ENCODE measurements at places on chromosomes 16 and 17.

DNA sequence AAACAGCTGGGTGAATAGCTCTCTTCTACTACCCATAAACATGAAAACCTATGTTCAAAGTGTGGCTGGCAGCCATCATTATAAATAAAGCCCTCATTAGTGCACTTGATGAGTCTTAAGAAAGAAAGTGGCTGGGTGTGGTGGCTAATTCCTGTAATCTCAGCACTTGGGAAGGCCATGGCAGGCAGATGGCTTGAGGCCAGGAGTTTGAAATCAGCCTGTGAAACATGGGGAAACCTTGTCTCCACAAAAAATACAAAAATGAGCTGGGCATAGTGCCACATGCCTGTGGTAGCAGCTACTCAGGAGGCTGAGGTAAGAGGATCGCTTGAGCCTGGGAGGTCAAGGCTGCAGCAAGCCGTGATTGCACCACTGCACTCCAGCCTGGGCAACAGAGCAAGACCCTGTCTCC lies 28.3 kb upstream of the APPBP2 start:
- DNase-seq, result no peak

GRCh38 chr16:12150600-12150999 lies 174.1 kb downstream of the SNX29 start:
- no peak for DNase-seq

GRCh38 chr17:385178-385835 lies 32.7 kb upstream of the RPH3AL start:
- DNase-seq, result peak; percentile 36

DNA sequence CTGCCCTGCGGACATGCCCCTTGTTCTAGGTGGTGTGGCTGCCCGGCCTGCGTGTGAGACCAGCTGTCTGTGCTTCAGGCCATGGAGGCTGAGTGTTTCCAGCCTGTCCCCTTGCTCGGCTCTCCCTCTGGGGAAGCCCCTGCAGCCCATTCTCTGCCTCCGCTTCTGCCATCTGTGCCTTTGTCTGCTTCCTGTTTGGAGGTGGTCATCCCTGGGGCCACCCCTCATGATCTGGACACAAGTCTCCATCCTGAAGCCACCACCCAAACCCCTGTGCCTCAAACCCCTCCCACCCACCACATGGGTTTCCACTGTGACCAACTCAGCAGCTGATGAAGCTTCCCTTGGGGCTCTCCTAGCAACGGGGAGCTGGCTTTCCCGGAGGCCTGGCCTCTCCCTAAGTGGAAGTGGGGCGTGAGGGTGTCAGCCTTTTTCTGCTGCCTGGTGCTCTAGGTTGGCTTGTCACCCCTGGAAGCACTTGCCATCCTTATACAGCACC lies 184.9 kb downstream of the SEC14L1 start:
- no peak for DNase-seq

DNA sequence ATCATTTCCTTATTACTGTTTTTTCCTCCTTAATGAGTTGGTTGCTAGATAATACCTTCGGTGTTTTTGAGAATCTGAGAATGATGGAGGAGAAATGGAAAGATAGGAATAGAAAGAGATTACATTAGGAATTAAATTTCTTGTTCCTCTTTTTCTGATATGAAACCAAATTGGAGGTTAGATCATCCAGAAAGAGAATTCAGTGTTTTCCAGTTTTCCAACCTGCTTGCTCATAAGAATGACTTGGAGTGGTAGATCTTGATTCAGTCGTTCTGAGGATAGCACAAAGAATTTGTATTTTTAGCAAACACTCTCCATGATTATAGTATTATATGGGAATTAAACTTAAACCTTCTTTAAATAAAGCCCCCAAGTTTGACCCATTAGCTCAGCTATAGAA lies 35.9 kb downstream of the PITPNC1 start:
- DNase-seq, result no peak

DNA sequence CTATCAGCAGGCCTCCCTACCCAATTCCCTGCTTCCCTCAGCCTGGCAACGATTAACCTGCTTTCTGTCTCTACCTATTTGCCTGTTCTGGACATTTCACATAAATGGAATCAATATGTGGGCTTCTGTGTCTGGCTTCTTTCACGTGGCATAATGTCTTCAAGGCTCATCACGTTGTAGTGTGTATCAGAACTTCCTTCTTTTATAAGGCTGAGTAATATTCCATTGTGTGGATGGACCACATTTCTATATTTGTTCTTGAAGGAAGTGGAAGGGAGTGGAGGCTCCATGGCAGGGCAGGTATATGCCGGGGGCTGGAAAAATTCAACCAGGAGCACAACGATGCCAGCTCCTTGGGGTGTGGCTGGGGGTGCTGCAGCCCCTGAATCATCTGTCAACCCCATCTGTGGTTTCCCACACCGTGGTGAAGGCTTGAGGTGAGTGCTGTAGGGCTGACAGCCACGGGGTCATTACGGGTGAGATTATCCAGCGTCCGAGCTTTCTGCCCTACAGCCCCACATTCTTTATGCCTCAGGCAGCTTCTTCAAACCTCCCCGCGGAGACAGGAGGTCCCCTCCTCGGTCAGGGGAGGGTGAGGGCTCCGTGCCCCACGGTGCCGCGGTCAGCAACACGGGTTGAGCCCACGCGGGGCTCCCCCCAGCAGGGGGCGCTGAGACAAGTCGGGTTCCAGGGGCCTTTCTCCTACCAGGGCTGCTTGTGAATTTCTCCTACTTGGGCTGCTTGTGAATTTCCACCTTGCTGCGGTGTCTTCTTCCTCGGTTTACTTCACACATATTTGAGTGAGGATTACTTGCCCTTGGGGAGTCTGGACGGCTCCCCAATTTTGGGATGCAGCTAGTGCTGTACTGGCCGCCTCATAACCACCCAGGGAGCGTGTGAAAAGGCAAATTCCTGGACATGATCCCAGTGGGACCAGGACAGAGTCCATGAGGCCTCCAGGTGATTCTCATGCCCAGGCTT lies 18.3 kb upstream of the WFIKKN2 start:
- no peak for DNase-seq

DNA sequence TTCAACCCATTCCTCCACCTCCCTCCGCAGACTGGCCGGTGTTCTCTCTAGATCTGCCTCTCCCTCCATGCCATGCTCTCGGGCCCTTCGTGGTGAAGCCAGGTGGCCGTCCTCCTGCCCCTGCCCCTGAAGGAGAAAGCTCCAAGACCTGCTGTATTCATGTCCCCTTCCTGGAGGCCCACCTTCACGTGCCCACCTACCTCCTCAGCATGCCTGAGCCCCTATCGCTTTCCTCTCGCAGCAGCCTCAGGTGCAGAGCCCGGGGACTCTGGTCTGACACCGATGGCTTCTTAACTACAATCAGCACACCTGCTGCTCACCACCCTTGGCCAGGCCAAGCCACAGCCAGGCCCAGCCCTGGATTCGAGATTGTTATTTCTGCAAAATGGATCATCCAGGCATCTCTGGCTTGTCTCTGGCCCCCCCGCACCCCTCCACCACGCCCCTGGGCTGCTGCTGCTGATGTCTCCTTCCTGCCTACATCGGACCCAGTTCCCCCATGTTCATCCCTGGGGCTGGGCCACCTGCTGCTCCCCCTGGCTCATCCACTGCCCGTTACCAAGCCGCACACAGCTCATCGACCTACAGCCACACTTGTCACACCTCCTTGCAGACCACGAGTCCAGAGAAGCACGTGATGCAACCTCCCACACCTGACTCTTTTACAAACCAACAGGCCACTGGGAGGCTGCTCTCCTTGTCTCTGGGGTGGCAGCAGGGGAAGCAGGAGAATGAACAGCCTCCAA lies 32.5 kb upstream of the TNFRSF13B start:
- no peak for DNase-seq

DNA sequence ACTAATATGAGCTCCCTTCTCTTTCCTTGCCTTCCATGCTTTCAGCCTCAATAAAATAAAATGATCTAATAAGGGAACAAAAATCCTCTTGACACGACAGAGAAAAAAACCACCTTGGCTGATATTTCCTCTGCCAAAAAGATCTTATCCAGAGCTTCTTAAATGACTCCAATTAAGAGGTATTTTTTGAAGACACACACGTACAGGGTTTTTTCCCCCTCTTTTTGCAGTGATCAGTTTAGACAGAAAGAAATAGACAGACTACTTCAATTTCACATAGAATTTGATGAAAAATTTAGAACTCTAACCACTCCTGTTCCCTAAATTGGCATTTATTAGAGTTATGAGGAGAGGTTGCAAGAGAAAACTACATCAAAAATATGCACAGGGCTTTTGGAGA lies 217.2 kb upstream of the CDH11 start:
- DNase-seq, result no peak

DNA sequence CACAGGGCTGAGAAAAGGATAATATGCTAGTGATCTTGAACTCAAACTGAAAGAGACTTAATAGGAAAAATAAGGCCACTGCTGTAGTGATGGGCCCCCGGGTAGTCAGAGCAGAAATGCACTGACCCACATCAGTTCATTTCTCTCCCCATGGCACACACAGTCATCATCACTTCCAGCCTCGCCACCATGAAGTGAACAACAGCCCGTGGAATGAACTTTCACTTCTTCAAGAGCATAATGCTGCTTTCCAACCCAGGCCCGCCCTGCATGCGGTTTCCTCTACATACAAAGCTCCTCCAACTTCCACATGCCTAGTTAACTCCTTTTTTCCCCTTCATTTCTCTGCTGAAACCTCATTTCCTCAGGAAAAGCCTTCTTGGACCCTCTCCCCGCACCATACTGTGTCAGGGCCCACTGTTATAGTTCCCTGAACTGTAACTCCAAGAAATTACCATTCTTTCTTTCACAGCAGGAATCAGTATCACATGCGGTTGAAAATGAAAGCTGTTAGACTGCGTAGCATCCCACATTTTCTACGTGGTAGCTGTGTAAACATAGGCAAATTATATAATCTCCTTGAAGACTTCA lies 65.8 kb upstream of the SMIM36 start:
- no peak for DNase-seq

DNA sequence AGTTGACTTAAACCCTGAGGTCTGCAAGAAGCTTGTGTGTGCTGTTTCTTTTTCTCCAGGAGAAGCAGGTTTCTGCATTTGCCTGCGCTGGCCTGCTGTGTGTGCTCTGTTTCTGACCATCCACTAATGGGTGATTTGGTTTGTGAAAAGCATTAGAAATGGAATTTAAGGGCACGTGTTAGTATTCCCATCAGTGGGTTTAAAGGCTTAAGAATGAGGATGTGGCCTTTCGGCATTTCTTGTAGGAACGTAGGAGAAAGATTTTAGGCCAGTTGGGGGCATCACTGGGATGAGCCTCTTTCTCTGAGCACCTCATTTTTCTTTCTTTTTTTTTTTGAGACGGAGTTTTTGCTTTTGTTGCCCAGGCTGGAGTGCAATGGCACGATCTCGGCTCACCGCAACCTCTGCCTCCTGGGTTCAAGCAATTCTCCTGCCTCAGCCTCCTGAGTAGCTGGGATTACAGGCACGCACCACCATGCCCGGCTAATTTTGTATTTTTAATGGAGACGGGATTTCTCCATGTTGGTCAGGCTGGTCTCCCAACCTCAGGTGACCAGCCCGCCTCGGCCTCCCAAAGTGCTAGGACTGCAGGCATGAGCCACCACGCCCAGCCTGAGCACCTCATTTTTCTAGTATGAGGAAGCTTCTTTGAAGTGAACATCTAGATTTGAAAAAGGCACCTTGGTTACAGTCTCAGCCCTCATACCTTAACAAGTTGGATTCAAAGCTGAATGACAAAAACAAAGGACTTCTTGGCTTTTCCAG lies 110.3 kb downstream of the BANP start:
- no peak for DNase-seq

DNA sequence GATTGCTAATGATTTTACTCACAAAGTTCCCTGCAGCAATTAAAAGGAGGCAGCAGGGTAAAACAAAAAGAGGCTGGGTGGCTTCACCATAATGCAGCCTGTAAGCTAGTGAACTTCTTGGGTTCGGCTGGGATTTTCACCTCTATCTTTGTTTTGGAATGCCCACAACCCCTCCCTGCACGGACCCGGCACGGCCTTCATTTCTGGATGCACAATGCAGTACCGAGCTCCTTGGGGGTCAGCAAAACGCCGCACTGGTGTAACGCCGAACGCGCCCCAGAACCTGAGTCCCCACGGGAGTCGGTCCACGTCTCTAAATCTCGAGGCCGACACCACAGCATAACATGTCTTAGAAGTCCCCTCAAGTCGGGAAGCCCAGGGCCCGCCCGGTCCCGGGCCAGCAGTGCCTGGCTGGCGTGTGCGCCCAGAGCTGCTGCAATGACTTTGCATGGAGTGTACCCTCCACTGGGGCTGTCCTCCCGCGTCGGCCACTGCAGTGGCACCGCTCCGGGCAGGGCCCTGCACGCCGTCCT lies 759 bp downstream of the UBE2O start:
- no peak for DNase-seq

DNA sequence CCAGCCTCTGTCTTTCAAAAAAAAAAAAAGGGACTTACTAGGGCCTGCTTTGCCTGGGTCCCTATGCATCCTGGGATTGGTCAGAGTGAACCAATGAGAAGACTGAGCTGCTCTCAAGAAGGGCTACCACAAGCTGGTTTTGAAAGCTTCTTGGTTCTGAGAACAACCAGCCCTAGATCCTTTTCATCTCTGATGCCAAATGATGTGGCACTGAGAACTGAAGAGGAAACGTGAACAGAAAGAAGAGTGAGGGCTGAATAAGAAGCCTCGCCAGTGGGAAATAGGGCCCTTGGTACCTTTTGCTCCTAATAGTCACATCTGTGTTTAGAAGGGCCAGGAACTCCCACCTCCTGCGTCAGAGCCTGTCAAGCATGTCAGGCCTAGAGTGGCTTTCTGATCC lies 10.7 kb downstream of the TACO1 start:
- DNase-seq, result no peak

GRCh38 chr17:75778861-75779249 lies 5.8 kb upstream of the UNK start:
- peak; percentile 54 for DNase-seq

DNA sequence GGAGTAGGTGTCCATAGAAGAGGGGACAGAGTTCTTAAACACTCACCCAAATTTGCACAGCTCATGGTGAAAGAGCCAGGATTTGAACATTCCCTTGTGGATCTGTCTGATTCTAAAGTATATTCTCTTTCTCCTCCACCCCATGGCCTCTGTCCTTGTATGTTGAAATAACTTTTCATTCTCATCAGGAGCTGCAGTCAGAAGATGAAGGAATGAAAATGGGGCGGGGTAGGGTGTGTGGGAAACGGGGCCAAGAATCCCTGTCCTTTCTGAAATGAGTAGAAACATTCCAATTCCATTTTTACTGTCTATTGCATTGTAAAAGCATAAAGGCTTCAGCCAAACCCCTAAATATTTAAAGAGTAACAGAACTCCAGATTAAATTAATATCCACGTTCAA lies 42.8 kb downstream of the NOG start:
- DNase-seq, result no peak

- no peak for DNase-seq
Observed at GRCh38 chr16:70659546-70659945, 13.2 kb downstream of the IL34 start.

- DNase-seq, result no peak
Observed at GRCh38 chr17:26963163-26963503, 330.8 kb upstream of the WSB1 start.
